Activated effector memory CD4-positive, alpha-beta T cell treated with anti-CD3 and anti-CD28 coated beads, Interleukin-2, amount 50 U/mL, for 16 hours (primary cell): ENCODE measurements at places on chromosomes 6 and 20.

- DNase-seq, result no peak
These were observed 27.7 kb upstream of the LAMA4 start for GRCh38 chr6:112281821-112282615.

DNA sequence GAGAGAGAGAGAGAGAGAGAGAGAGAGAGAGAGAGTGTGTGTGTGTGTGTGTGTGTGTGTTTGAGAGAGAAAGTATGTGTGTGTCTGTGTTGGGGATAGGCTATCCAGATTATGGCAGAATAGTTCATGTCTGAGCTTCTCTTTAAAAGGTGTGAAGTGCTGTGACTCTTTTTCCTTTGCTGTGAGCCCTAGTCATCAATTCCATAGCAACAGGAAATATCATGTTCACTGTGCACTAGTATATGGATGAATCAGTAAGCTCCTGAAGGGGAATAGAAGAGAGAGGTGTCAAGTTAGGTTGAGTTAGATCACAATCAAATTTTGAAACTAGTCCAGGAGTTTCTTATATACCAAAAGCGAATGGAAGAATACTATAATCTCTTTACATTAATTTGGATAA lies 318.7 kb downstream of the RFPL4B start:
- DNase-seq, result no peak

DNA sequence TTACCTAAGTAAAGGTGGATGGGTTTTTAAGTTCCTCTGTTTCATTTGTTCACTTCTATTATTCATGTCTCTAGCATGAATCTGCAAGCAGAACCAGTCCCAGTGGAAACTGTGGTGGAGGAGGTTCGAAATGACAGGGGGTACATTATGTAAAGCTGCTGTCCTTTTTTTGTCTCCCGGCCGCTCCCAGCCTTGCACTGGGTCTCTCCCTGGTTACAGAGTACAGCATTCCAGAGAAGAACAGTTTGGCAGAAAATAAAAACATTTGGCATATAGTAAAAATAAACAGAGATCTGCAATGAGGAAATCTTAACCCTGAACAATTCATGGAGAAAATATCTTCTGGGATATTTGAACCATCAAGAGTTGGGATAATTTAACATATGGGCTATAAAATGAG lies 34.6 kb upstream of the TAGAP start:
- no peak for DNase-seq

GRCh38 chr20:14583413-14583812 lies 246.0 kb upstream of the FLRT3 start:
- DNase-seq, result no peak

DNA sequence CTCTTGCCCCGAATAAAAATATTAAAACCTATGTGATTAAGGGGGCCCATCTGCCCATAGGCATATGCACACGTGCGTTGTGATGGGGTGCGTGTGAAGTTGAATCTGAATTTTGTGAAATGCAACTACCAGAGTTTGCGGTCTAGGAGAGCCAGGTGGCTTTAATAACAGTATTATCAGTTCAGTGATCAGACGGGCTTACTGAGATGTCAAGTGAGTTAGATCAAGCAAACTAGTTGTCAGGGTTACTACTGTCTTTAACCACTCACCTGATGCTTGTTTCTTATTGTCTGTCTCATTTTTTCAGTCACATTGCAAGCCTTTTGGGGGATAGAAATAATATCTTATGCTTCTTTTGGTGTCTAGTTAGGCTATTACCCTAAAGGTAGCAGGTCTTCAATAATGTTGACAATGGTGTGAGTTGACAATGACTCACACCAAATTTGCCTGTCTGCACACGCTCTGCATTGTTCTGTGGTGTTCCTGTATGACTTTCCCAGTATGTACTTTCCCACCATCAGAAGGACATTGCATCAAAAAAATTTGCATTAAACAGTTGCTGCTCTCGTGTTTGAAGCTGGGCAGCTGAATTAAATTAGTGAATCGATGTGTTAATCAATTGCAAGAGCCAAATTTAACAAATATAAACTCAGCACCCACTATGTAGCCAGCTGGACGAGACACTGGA lies 103.1 kb upstream of the NAA20 start:
- DNase-seq, result no peak

GRCh38 chr20:44581515-44581914 lies 864 bp upstream of the PKIG start:
- no peak for DNase-seq

DNA sequence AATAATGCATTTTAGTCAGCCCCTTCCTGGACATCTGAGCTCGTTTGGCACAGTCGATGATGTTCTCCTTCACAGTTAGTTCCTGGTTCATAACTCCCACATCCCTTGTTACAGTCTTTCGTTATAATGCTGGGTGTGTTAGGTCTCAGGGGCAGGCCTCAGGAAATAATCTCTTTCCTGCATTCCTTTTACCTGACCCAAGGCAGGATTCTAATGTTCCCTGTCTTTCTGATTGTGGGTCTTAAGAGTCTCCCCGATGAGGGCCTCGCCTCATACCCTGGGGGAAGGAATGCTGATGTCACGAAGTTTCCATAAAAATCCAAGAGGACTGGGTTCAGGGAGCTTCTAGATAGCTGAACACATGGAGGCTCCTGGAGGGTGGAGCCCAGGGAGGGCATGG lies 104.0 kb upstream of the CARMIL1 start:
- no peak for DNase-seq

- DNase-seq, result no peak
These were observed 828.6 kb upstream of the CITED2 start for GRCh38 chr6:140202964-140203515.

GRCh38 chr6:63919556-63920110 lies 284.0 kb downstream of the PHF3 start:
- DNase-seq, result no peak

DNA sequence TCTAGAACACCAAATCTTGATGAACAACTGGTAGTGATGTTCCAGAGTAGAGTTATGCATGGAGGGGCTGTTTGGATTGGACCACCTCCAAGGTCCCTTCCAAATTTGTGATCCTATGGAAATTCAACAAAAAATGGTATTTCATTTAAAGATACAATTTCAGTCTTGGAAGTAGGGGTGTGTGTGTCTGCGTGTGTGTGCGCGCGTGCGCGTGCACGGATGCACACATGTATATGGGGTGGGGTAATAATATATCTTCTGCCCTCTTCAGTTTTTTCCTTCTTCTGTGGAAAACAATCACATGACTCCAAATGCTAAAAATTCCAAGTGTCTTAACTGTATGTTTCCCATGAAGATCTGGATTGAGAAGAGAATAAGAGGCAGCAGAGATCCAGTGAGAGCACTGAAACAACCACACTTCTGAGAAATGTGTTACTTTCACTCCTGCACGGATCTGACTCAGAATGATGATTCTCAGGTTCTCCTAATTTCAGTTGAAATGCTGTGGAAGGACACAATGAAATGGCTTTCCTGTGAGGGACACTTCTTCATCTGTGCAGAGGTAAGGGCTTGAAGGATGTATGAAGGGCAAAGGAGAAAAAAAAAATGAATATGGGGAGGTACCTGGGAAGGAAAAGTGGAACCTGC lies 10.6 kb upstream of the IL17F start:
- no peak for DNase-seq

DNA sequence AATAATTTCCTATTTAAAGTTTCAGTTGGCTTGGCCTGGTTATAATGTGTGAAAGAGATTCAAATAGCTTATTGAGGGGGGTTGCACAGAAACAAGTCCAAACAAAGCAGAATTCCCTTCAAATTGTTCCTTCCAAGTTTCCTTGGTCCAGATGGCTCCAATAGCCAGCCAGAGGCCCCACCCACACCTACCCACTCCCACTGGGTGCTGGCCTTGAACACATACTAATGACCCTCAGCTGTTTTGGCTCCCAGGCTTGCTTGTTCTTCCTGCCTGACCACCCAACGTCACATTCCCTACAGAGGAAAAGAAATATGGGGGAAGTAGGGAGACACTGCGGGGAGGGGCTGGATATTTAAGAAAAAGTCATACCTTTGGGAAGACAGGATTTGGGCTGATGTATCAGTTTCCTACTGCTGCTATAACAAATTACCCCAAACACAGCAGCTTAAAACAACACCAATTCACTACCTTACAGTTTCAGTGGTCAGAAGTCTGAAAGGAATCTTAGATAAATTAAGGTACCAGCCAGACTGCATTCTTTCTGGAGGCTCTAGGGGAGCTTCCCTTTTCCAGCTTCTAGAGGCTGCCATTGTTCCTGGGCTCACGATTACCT lies 95.7 kb downstream of the COL21A1 start:
- DNase-seq, result no peak

DNA sequence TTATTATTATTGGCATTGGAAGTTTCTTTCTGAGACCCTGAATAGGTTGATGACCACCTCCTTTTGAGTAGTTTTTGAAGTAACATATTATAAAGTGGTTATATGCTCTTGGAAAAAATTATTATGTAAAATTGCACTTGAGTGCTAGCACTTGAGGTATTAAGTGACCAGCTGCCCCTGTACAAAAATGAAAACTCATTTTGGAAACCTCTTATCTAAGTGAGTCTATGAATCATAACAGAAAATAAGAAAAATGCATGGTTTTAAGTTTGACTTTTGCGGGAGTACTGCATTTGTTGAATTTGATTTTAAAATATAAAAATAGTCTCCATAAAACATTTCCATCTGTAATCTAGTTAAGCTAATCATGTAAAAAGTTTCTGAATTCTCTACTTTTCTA lies 248.3 kb downstream of the TMEM242 start:
- no peak for DNase-seq

GRCh38 chr6:113488812-113489685 lies 368.1 kb upstream of the MARCKS start:
- no peak for DNase-seq

- DNase-seq, result no peak
These were observed 23.7 kb downstream of the BACH2 start for GRCh38 chr6:90272895-90273294.
